ENCODE measurements at places on chromosomes 6 and 20.

GRCh38 chr6:157030755-157031154, 253.6 kb downstream of the ARID1B start:
- DNase-seq: no peak

DNA sequence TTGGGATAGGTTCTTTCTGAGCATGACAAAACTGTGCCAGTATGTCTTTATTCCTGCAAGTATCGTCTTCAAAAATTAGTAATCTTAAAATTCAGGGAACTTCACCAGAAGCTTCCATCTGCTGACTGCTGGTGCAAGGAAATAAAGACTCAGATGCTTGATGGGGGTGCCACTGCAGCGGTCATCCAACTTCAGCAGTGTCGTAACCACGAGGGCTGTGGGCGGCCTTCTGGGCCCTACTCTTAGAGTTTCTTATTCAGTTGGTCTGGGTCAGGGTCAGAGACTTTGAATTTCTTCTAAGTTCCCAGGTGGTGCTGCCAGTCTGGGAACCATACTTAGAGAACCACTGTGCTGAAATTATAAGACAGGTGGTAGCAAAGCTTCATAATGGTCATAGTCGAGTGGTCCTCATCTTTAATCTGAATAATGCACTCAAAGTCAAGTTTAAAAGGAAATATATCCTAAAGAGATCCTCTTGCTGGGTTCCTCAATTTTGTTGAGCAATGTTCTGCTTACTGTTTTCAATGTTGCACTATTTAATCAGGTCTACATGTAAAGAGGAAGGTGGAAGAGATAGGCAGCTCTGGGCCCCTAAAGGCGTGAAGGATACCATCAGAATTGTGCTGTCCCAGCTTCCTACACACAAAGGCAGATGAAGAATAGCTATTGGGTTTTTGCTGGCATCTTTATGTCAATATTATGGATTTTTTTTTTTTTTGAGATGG, 165.4 kb upstream of the GMDS start:
- no peak for DNase-seq

DNA sequence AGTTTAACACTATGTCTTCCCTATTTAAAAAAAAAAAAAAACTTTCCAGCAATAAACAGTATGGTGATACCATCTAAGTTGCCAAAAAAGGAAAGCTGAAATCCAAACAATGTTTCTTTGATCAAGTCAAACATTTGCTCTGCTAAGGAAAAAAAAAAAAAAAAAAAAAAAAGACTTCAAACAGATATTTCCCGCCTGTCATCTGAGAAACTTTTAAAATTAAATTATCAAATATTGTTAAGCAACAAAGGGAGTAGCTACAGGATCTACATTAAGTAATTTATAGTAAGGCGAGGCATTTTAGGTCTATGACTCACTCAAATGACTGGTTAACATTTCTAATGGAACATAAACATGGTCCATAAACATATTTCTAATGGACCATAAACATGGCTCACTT, 121.2 kb downstream of the DST start:
- no peak for DNase-seq

- no peak for DNase-seq
These were observed 41.3 kb upstream of the PLCB4 start for GRCh38 chr20:9027626-9028025.

GRCh38 chr6:79301290-79301689, 66.8 kb upstream of the HMGN3 start:
- no peak for DNase-seq

DNA sequence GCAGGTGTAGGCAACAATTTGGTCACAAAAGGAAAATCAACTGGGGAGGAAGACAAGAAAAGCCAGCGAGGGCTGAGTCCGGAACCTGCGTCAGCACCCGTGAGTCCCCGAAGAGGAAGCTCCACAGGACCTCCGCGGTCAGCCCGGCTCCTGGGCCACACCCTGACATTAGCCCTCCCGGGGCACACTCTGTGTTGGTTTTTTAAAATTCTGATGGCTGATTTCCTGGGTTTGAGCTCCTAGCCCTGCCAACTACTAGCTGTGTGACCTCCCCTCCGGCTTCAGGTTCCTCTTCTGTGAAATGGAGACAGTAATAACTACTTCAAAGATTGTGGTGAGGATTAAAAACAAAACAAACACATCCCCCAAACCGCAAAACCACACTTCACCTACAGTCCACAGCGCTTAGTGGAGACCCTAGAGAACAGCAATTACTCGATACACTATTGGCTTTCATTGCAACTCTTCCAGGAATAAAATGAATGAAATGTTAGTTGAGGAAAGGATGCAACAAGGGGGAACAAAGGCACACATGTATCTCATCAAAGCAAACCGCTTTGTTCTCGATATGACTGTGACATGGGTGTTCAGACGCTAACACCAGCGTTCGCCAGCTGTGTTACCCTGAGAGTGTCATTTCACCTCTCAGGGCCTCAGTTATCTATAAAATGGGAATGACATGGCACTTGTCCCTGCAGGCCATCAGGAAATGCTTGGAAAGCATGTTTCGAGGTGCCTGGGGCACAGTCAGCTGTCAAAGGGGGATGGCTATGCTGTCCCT, 985 bp downstream of the ZBP1 start:
- DNase-seq: no peak

Data from progenitor cell of endocrine pancreas (in vitro differentiated cells).